Stimulated activated CD8-positive, alpha-beta memory T cell treated with anti-CD3 and anti-CD28 coated beads, Interleukin-7, amount 100 ng/mL, for 1 hour (primary cell): ENCODE measurements at places on chromosomes 4 and X.

GRCh38 chr4:139457318-139457717 lies 3.4 kb downstream of the RAB33B start:
- no peak for DNase-seq

DNA sequence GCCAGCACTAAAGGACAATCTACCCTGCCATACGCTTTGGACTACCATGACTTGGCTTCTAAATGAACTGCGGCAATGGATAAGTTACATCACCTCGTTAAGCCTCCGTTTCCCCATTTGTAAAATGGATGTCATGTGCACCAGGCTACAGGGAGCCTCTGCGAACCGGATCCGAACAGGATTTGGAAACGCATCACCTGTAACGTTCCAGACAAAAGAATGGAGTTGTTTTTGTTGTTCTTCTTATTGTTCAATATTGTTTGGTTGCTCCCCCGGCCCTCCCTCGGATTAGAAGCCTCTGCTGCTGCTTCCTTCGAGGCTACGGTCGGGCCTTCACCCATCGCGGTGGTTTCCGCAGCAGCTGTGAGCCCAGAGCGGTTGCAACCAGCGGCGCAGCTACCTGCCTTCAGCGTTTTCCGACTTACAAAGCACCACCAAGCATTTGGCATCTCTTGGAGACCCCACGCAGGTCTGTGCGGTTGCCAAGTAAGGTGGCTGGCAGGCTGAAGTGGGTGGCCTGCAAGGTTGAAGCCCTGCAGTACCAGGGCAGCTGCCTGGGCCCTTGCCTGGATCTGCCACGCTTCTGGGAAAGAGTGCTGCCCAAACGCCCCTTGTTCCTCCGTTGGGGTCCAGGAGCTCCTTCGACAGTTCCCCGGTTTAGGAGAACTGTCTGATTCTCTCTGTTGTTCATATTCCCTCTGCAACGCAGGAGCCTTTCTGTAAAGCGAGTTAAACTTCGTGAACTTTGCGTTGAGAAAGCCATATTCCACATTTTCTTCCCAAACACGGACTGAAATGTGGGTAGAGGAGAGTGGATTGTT lies 7.1 kb downstream of the NKX3-2 start:
- no peak for DNase-seq

GRCh38 chr4:1192091-1192492 lies 19.7 kb upstream of the SPON2 start:
- no peak for DNase-seq

GRCh38 chr4:10033191-10033881 lies 12.0 kb upstream of the SLC2A9 start:
- DNase-seq: no peak

DNA sequence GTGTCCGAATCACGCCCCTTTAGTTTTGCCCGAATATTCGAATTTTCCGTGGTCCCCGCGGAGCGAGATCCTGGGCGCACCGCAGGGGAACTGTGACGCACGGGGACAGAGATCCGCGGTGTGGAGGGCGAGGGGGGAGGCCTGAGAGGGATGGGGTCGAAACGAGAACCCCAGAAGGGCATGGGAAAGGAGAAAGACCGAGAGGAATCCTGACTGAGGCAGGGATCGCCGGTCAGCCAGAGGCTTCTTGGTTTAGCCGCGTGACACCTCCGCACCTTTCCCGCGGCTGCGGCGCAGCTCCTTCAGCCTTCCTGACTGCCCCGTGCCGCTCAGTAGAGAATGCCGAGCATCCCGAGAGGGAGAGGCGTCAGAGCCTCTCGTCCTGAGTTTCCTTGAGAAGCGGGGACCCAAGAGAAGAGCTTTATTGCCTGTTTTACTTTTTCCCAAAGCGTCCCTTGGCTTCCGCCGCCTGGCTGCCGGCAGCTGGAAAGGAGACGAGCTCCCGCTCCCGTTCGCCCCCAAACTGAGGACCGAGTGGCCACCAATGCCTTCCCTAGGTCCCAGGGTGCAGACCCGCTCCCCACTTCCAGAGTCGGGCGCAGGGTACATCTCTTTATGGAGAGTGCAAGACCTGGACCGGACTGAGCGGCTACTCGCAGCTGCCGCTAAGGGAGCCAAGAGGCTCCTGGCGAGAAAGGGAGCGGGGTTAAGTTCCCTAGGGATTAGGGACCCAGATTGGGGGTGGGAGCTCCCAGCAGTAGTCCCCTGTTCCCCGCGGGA lies 911 bp upstream of the GPR50 start:
- DNase-seq: no peak
